ENCODE measurements at places on chromosomes 1 and 21.
A peak's percentile ranks its signal among the peaks of the same experiment; 100 is the strongest.

- no peak for DNase-seq
Observed at GRCh38 chr1:156481527-156481926, 19.0 kb downstream of the MEF2D start.

DNA sequence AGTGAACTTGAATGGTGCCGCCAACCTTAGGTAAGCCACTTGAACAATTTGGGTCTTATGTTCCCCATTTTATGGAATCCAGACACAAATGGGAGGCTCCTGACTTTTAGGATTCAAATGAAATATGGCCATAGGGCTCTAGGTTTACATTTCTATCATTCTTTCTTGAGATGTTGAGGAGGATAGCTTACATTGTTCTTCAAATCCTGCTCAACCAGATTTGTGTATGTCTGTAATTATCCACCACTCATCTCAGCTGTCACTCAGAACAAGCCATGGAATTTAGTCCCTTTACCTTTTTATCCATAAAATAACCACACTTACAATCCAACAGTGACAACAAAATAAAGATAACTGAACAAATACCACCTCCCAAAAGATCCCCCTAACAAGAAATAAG lies 682.9 kb upstream of the PTBP2 start:
- DNase-seq = no peak

DNA sequence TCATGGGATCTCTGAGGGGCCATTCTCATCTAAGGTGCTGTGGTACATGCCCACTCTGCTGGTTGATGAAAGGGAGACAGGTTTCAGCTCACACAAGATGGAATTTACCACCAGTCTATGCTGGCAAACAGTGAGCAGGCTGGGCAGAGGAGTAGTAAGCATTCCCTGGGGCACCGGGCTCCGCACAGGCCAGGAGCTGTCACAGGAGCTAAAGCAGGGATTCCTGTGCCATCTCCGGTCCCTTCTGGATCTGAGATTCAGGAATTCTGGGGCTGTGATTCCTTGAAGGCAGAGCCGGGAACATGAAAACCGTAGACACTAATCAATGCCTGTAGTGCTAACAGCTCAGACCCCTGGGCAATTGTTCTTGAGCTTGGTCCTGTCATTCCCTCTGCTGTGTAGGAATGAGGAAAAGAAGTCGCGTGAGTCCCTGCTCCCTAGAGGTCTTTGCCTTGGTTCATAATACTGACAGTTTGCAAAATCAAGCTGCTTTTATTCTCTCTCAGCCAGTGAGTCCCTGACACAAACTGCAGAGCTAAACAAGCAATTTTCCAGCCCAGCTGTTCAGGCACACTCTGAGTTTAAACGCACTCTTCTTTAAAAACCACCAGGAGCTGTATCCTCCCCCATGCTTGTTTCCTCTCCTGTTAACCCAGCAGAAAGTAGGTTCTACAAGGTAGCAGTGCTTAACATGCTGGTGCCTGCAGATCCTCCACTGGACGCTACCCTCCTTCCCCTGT lies 52.5 kb downstream of the MDM4 start:
- no peak for DNase-seq

DNA sequence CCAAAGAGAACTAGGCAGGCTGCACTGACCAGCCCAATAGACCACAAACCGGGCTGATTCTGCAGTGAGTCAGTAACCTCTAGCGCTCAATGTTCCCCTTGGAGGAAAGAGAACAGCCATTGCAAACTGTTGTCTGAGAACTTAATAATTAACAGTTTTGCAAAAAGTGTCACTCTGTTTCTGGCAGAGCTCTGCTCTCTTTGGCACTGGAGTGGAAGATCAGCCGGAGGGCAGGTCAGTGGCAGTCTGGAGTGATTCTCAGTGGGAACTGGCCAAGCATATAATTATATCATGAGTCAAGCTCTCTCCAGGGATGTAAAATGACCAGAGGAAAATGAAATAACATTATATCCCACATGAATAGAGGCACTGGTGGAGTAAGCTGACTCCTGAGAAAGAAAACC lies 238.3 kb downstream of the HLX start:
- peak; percentile 43 for DNase-seq

DNA sequence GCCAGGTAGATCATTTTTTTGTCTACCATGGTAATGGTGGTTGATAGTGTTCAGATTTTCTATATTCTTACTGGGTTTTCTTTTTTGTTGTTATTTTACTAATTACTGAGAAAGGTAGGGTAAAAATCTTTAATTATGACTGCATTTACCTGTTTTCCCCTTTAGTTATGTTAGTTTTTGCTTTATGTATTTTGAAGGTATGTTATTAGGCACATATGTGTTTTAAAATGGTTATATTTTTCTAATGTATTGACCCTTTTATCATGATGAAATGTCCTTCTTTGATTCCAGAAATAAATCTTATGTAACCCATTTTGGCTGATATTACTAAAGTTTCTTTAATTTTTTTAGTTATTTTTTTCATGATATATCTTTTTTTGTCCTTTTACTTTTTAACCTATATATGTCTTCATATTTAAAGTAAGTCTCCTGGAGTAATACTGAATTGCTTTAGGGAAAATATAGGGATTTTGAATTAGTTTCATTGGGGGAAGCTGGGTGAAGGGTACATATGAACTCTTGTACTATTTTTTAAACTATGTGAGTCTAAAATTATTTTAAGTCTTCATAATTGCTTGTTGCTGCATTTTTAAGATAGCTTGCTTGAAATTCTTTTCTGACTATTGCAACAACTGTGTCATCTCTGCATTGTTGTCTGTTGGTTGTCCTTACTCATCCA lies 22.4 kb downstream of the SLC35A3 start:
- no peak for DNase-seq

DNA sequence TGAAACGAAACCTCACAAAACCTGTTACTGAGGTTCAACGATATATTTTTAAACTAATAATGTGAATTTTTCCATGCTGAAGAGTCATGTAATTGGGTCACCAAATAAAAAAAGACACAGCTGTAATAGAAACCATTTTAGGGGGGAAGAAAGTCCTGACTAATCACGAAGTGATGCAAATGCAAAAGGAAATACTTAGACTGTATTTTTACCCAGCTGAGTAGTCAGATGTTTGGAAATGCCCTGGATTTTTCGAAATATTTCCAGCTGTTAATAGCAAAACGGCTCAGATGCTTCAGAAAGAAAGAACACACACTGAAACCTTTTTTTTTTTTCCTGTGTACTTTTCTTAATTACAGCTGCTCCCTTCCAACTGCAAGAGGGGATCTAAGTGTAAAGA lies 210.3 kb downstream of the SETD4 start:
- no peak for DNase-seq

DNA sequence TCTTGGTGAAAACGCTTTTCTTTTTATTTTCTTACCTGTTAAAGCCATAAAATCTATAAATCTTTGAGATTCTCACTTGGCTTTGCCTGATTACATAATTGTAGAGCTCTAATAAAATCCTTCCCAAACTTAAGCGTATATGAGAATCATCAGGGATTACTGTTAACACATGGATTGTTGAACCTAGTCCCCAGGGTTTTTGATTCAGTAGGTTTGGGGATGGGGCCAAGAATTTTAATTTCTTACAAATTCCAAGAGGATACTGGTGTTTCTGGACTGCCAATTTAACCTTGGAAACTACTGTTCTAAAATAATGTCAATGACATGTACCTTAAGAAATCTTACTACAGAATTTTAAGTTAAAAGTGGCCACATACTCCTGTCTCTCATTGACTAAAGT lies 694.2 kb downstream of the BRINP3 start:
- no peak for DNase-seq

- DNase-seq = no peak
Observed at GRCh38 chr1:12643785-12644184, at the start of gene AADACL4. AADACL4 (plus strand) TSS chr1:12644085; CDS start chr1:12644547, 462 bp downstream.

- no peak for DNase-seq
Observed at GRCh38 chr21:14686466-14687267, 140.6 kb upstream of the SAMSN1 start.

GRCh38 chr1:228058172-228058948 lies 24.1 kb upstream of the ARF1 start:
- no peak for DNase-seq

- no peak for DNase-seq
Observed at GRCh38 chr1:172882791-172883386, 167.9 kb downstream of the TNFSF18 start.

DNA sequence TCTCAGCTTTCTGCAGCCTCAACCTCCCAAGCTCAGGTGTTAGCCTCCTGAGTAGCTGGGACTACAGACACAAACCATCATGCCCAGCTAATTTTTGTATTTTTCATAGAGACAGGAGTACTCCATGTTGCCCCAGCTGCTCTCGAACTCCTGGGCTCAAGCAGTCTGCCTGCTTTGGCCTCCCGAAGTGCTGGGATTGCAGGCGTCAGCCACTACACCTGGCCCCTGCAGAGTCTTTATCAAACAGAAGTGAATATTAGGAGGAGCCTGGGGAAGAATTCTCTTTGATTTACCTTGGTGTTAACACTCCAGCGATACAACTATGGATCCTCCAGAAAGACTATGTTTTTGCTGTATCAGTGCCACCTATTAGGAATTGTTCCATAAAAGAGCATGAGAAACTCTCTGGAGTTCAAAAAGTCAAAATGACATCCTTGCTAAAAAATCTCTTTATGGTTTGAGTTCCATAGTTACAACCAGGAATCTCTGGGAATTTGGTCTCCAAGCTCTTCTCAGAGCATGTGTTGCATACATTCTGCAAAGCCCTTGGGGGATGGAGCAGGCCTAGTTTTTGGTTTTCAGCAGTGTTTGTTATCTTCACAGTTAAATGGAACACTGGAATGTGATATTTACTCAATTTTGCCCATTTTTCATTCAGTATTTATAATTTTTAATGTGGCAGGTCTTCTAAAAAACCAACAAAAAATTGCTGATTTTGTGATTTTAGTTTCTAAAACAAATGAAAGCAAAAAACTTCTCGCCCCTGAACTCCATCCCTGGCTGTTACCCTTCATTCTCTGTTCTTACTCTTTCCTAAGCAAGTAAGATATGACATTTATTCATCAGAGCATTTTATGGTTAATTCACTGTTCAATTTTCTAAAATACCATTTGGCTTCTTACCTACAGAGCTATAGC lies 77.3 kb downstream of the OLFML2B start:
- no peak for DNase-seq

DNA sequence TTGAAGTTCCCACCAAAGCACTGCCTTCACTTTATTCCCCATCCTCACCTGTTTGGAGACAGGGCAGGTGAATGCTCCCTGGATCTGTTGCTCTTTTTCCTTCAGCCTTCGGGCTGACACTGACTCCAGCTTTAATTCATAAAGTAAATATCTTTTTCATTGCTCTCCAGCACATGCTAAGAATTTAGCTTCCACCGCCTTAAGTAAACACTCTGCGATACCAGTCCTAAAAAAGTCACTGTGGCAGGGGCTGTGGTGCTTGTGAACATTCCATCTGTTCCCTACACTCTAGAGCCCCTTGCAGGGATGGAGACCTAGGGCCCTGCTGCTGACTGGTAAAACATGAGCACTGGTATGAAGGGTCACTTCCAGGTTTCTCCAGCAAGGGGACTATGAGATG lies 896 bp upstream of the PLA2G2A start:
- no peak for DNase-seq

- DNase-seq = no peak
Observed at GRCh38 chr21:39105341-39105765, 77.9 kb downstream of the PSMG1 start.

DNA sequence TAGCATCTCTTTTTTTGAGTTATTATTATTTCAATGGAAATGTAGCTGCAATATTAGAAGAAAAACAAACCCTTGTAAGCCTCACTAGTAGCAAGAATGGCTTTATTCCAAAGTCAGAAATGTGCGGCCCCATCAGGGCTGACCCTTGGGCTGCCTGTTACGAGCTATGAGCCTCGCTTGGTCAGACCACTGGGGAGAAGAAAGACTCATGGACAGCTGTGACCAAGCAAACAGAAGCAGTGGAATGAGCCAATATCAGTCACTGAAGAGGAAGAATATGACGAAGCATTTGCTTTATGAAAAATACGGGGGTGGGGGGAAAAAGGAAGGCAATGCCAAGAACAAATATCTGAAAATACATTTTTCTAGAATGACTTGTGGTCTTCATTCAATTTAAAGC lies 504.5 kb downstream of the LMO4 start:
- DNase-seq = no peak
